ENCODE measurements at places on chromosomes 6 and 20. TPM values are rescaled to one million over a fixed set of nuclear protein-coding genes. Genes with fewer than 3 reads are reported as not detected.

GRCh38 chr20:25859649-25860530 lies 163.2 kb upstream of the ZNF337 start:
- DNase-seq, result no peak

GRCh38 chr6:169188051-169188470 lies 65.6 kb downstream of the THBS2 start:
- no peak for DNase-seq

- DNase-seq, result no peak
These were observed 184.3 kb downstream of the DST start for GRCh38 chr6:56458324-56458884.

- DNase-seq, result no peak
These were observed 21.3 kb upstream of the TULP1 start for GRCh38 chr6:35533981-35534380.

- no peak for DNase-seq
These were observed 10.4 kb downstream of the LAMA5 start for GRCh38 chr20:62356589-62357186.

GRCh38 chr20:668050-668449 lies 7.6 kb downstream of the SCRT2 start:
- no peak for DNase-seq

- DNase-seq, result no peak
These were observed 3.7 kb downstream of the FOXF2 start for GRCh38 chr6:1392813-1393640.

GRCh38 chr20:51528263-51529027 lies 14.1 kb downstream of the NFATC2 start:
- no peak for DNase-seq

- no peak for DNase-seq
These were observed 122.3 kb downstream of the TBXT start for GRCh38 chr6:166045173-166045859.

- no peak for DNase-seq
These were observed 50.9 kb upstream of the CD2AP start for GRCh38 chr6:47426524-47427302.

- no peak for DNase-seq
These were observed 1286.2 kb upstream of the EYS start for GRCh38 chr6:66993272-66993671.

- DNase-seq, result no peak
These were observed 116.5 kb downstream of the SMOC2 start for GRCh38 chr6:168557512-168557911.

- peak; percentile 53 for DNase-seq
These were observed 187.0 kb downstream of the TAF4 start for GRCh38 chr20:61878478-61879302.

DNA sequence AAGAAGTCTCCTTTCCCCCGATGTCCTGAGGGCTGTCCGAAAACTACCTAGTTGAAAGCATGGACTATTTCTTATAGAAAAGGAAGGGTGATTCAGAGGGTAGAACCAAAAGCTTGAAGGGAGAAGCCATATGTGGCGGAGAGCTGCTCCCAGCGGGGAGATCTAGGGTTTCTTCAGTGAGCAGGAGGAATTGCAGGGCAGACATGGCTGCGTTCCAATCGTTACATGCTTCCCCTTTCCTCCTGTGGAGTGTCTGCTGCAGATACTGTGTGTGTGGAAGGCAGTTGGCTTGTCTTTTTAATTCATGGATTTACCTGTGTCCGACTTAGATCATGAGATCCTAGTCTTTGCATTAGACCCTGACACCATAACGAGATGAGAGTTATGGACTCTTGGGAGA lies 799.5 kb downstream of the QKI start:
- no peak for DNase-seq

The CDH26 gene
- 5.0 TPM for total RNA-seq
